Thymus (tissue), 14 donors: ENCODE measurements at places on chromosomes 3 and 15.

- no peak overlapping the region for H3K4me3 ChIP-seq
- H3K27ac ChIP-seq: no peak overlapping the region
- no peak for DNase-seq
- H3K27me3 ChIP-seq: no peaks in the 10 kb centered on the region
These were observed 58.9 kb upstream of the MUC13 start for GRCh38 chr3:124993466-124993865.

- no peaks in the 10 kb centered on the region for H3K27me3 ChIP-seq
- no peak for DNase-seq
- H3K27ac ChIP-seq: no peak overlapping the region
- no peaks in the 10 kb centered on the region for H3K4me1 ChIP-seq
- no peak overlapping the region for H3K4me3 ChIP-seq
- no peaks in the 10 kb centered on the region for H3K36me3 ChIP-seq
These were observed 96.6 kb upstream of the WNT7A start for GRCh38 chr3:13976469-13976868.

- peak; percentile 55 for DNase-seq
- H3K4me1 ChIP-seq: peaks cover 46% of the 10 kb centered on the region
- H3K27me3 ChIP-seq: no peaks in the 10 kb centered on the region
- H3K36me3 ChIP-seq: no peaks in the 10 kb centered on the region
- H3K4me3 ChIP-seq: no peak overlapping the region
These were observed 30.5 kb upstream of the BLM start for GRCh38 chr15:90686435-90687218.

DNA sequence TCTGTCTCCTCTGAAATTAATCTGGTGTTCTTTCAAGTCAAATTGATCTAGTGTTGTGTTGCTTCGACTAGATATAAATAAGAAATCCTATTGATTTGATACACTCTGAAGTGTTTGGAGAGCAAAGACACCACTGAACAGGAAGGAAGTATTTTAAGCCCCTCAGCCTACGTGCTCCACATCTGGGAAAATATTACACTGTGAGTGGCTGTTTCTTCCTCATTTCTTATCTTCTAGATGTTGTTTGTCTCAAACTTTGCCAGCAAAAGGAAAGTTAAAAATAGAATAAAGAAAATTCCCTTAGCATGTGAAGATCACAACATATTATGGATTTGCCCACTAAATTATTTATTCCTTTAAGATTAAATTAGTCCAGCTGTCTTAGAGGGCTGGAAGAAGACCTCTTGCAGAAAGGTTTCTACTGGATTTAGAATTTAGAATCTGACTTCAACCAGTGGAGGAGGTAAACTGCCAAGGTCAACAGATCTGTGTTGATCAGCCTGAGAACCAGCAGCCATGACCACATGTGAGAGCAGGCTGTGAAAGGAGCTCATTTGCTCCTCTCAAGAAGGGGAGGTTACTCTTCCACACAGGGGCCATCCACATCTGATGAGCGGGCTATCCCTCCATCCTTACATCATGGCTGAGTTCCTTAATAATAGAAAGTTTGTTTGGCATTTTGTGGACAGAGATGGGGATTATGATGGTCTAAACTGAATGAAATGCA is 46.3 kb upstream of the ACKR4 start:
- no peaks in the 10 kb centered on the region for H3K27me3 ChIP-seq
- H3K36me3 ChIP-seq: no peaks in the 10 kb centered on the region
- H3K27ac ChIP-seq: no peak overlapping the region
- no peak for DNase-seq
- H3K4me3 ChIP-seq: no peak overlapping the region

DNA sequence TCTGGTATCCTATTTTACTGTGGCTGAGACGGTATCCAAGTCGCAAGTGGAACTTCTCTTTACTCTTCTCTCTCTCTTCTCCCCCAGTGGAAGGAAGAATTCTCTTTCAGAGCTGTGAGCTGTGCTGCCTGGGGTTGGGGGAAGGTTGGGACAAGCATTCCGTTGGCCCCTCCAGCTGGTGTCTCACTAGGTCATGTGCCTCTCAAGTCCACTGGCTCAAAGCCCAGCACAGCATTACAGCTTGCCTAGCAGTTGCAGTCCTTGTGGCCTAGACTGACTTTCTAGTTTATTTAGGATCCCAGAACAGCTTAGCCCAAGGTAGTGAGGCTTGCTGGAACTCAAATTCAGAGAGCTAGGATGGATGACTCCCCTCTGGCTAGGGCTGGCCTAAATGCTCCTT is 76.1 kb upstream of the SPATA16 start:
- no peaks in the 10 kb centered on the region for H3K27me3 ChIP-seq
- H3K4me1 ChIP-seq: no peaks in the 10 kb centered on the region
- DNase-seq: no peak
- H3K27ac ChIP-seq: no peak overlapping the region
- H3K4me3 ChIP-seq: no peak overlapping the region
